ENCODE measurements at places on chromosomes 6 and 20.
A peak's percentile ranks its signal among the peaks of the same experiment; 100 is the strongest.

DNA sequence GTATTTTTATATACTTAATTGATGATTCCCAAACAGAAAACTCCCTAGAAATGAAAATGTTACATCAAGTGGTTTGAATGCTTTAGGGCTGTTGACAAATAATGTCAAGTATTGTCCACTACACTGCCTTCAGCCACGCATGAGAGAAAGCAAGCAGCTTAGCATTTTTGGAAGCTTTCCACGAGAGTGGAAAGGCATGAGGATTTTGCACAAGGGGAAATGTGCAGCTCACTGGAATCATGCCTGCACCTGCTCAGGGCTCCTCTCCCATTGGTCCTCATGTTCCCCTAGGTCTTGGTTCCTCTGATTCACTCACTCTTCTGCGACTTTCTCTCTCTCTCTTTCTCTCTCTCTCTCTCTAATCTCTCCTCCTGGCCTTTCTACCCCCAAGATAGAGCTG lies 439.5 kb upstream of the CDH4 start:
- DNase-seq, result no peak

- no peak for DNase-seq
Observed at GRCh38 chr6:139920027-139920775, 545.8 kb upstream of the CITED2 start.

DNA sequence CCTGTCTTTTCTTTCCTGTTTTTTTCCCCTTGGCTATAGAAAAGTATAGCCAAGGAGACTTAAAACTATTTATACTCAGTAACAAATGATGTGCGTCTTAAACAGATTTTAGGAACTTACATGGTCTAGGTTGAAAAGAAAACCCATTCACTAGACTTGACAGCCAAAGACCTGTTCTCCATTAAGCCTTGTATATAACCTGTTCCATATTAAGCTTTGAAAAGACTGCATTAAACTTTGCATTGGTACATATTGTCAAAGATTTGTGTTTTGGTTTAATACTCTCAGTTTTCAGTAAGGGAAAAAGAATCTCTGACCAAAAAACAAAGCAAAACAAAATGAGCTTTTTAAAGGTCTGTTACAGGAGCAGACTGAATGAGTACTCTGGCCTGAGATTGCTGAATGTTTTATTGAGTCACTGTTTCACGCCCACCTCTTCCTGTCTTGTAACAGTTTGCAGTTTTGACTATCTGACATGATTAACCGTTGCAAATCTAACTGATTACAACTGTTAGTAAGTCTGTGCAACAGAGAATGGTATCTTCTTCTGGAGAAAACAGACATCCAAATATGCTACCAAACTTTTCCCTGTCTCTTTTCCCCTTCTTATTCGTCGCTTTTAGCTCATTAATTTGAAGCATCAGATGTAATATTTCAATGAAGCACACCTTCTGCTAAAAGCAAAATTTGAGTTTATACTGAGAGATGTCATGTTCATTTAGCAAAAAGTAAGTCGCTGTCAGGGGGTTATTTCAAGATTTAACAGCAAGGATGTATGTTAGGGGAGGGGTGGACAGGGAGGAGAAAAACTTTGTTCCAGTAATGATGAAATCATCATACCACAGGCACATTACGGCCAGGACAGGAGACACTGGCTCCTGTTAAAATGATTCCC lies 59.1 kb upstream of the SUPT3H start:
- DNase-seq, result peak; percentile 85

GRCh38 chr20:51342510-51343236 lies 199.8 kb downstream of the NFATC2 start:
- DNase-seq, result no peak

DNA sequence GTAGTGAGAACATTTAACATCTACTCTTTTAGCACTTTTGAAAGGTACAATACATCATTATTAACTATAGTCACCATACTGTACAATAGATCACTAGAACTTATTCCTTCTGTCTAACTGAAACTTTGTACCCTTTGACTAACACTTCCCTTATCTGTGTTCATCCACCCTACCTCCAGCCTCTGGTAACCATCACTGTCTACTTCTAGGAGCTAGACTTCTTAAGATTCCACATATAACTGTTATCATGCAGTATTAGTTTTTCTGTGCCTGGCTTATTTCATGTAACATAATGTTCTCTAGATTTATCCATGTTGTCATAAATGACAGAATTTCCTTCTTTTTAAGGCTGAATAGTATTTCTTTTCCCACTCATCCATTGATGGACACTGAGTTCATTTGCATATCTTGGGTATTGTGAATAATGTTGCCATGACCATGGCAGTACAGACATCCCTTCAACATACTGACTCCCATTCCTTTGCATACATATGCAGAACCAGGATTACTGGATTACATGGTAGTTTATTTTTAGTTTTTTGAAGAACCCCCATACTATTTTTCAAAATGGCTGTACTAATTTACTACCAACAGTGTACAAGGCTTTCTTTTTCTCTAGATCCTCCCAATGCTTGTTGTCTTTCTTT lies 135.7 kb downstream of the MOXD1 start:
- no peak for DNase-seq

DNA sequence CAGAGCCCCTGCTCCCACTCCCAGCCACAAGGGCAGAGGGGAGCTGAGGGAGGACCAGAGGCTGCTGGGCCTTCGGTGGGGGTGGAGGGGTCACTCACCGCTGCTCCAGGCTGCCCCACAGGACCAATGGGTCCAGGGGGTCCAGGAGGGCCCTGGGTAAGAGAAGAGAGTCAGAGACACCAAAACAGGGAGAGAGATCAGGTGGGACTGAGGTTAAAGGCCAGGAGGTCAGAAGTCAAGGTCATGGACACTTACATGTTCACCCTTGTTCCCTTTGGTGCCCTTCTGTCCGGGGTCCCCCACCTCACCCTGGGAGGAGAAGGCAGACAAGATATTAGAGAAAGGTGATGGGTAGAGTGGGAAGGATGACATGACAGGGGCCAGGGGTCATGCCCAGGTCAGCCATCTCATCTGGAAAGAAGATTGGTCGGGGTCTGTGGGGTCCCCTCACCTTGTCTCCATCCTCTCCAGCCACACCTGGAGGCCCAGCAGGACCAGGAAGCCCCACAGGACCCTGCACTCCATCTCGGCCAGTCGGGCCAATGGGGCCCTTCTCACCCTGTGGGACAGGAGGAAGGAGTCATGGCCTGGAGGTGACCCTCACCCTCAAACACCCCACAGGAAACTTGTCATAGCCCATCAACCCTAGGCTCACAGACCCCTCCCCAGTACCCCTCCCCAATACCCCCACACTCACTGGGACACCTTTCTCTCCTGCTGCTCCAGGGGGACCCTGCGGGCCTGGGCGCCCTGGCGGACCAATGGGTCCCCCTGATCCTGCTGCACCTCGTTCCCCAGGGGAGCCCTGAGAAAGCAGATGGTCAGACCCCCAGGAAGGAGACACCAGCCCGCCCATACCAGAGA lies 21.0 kb downstream of the COL11A2 start:
- DNase-seq, result no peak

- no peak for DNase-seq
Observed at GRCh38 chr20:872855-873520, 39.5 kb downstream of the FAM110A start.

- DNase-seq, result no peak
Observed at GRCh38 chr20:22562620-22563019, 21.8 kb downstream of the FOXA2 start.

DNA sequence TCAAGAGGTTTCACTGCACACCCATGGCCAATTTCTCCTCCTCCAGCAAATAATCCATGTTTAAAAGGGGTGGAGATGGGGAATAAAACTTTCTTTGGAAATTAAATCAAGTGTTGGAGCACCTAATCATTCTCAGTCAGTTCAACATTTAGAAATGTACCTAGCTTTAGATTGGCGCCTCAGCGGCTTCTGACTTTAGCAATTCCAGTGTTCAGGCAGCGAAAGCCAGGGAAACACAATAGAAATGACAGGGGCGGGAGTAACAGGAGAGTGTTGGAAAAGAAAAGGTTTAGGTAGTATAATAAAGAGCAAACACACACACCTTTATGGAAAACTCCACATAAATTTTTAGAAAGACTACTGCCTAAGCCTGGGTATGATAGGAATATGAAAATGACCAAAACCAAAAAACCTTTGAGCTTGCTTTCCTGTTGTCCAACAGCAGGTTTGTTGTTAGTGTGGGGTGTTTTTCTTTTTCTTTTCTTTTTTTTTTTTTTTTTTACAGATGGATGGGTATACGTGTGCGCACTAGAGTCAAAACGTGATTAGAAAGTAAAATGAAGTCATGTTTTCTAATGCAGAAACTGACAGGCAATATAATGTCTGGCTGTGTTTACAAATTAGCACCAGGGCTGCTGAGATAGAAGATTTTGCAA lies 7.7 kb downstream of the TFAP2A start:
- no peak for DNase-seq

DNA sequence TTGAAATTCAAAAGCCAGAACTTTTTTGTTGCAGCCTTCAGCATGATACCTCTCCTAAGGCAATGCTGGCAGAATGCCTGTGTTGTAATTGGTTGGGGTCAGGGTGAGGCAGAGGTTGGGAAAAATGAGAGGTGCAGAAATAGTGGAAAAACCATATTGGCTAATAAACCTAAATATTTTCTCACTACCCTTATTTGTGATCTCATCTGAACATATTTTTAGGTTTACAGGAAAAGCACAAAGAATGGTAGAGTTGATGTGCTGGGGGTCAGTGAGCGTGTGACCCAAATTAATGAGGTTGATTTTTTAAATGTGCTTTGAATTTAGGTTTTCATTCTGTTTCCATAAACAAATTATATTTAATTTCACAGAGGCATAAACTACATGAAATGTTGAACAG lies 437.3 kb downstream of the HDGFL1 start:
- DNase-seq, result no peak

GRCh38 chr6:136753624-136754023 lies 38.7 kb downstream of the MAP3K5 start:
- DNase-seq, result no peak

GRCh38 chr6:69693762-69694161 lies 103.0 kb downstream of the LMBRD1 start:
- peak; percentile 6 for DNase-seq

All from renal cortical epithelial cell (primary cell).